ENCODE measurements at places on chromosomes 4 and X.

- peak; percentile 92 for DNase-seq
Measured at GRCh38 chrX:129769467-129770154, 10.1 kb upstream of the SASH3 start.

DNA sequence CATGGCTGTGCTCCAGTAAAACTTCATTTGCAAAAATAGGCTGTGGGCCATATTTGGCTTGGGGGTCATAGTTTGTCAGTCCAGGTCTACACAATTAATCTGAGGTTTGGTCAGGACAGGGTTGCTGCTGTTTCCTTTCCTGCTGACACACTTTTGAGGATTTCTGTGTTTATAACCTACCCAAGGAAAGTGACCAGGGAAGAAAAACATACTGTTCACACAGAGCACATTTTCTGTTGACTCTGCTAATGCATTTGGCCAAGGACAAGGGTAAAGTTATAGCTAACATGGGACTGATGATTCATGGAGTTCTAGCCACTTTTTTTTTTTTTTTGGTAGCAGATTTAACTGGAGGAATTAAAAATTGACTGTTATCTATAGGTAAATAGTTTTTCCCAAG is 43.9 kb upstream of the GEMIN8 start:
- DNase-seq = no peak

DNA sequence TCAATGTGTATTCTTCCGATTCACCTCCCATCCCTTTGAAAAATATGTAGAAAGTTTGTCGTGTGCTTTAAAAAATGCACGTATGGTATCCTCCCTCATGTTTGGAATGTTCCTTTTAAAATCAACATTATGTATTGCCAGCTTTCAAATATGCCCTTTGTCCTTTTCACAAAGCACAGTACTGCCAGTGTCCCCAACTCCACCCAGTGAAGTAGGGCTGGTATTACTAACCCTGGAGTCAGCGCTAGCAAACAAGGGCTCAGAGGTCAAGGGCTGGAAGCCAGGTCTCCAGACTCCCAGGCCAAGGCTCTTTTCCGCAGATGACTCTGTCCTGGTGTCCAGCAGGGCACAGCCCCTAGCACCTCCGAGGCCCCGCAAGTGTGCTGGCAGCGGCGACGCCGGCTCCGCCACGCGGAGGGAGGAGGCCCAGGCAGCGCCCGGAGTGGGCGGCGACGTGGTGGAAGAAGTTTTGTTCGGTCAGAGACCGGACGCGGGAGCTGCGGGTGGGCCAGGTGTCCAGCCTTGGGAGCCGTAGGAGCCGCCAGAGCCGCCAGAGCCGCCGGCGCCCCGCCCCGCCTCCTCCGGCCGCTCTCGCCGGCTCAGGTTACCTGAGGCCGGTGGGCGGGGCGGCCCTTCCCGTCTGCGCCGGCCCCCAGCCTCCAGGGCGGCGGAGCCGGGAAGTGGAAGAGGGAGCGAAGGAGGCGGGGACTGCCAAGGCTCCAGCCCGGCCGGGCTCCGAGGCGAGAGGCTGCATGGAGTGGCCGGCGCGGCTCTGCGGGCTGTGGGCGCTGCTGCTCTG is at the start of gene IL13RA1:
Gene IL13RA1 (plus strand): TSS at position 720 of the 799 bp plus-strand sequence. CDS start 33 bp downstream, at position 753.
- no peak for DNase-seq

GRCh38 chr4:25628451-25628850 is 27.2 kb upstream of the SLC34A2 start:
- no peak for DNase-seq

DNA sequence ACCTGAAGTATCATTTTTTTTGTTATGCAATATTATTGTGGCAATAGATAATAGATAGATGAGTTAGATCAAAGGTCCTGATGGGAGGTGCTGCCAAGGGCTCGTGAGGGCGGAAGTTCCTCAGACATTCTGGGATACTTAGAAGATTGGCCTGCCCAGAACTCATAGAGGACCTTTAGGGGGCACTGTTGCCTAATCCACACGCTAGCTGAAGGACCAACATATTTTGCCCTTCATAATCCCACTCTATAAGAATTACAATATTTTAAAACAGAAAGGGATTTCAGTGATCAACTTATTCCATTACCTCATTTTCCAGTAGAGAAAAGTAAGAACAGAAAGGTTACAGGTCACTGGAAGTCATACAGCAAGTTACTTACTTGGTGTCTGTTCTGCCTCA is 22.9 kb upstream of the COX7B2 start:
- no peak for DNase-seq
